ENCODE measurements at places on chromosomes 7 and 10.

DNA sequence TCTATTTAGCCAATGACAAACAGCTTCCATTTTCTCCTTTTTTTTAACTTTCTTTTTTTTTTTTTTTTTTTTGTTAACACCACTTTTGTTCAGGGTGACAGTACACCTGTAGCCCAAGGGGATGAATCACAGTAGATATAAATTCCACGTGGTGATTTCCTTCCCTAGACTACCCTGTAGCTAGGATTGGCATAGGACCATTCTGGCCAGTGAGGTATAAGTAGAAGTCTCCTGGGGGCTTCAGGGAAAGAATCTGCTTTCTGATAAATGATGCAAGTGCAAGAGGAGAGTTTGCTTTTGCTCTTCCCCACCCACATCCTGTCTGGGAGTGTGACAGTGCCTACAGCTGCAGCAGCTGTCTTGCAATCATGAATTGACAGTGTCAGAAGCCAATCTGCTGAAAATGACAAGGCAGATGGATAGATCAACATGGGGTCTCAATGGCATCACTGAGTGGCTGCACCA, 63.2 kb upstream of the TOMM7 start:
- DNase-seq: no peak

DNA sequence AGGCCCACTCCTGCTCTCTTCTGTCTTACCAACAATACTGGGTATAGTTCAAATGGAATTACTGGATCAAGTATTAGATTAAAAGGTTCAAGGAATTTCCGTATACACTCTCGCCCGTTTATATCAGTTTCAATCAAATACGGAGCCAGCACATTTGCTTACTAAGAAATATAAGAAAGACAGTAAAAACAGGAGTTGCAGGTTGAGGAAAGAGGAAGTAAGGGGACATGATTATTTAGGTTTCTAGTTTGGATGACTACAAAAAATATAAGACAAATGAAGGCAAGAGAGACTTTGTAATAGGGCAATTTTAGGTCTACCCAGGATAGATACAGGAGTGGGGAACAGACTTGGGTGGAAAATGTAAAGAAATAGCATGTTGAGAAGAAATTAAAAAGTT, 109.9 kb upstream of the ABI1 start:
- DNase-seq: no peak

GRCh38 chr10:127125331-127125730, 71.1 kb downstream of the INSYN2A start:
- DNase-seq: no peak

GRCh38 chr7:136857573-136857972, 10.9 kb upstream of the CHRM2 start:
- no peak for DNase-seq

DNA sequence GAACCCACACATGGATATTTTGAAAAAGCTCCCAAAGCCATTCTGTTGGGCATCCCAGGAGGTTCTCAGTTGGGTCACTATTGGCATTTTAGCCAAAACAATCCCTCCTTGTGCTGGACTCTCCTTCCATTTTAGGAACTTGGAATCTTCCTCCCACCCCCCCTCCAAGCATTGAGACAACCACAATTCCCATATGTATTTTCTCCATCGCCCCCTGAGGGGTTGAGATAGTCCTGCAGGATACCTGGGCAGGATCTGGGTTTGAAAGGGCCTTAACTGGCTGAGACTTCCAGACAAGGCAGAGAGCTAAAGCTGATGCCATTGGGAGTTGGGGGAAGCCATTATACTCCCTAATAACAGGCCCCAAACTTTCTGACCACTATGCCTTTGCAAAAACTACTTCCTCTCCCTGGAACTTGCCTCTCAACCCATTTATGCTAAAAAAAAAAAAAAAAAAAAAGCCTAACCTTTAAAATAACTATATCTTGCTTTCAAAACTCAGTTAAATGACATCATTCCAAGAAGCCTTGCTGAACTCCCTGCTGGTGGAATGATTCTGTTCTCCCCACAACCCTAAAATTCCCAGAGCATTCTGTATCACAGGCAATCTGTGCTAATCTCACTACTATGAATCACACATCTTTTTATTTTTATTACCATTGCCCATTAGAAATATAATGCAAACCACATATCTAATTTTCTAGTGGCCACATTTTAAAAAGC, 77.5 kb upstream of the PDE1C start:
- no peak for DNase-seq

GRCh38 chr10:17910125-17910789, 41.5 kb upstream of the SLC39A12 start:
- no peak for DNase-seq

- no peak for DNase-seq
Observed at GRCh38 chr10:52853704-52854103, 81.1 kb upstream of the MBL2 start.

DNA sequence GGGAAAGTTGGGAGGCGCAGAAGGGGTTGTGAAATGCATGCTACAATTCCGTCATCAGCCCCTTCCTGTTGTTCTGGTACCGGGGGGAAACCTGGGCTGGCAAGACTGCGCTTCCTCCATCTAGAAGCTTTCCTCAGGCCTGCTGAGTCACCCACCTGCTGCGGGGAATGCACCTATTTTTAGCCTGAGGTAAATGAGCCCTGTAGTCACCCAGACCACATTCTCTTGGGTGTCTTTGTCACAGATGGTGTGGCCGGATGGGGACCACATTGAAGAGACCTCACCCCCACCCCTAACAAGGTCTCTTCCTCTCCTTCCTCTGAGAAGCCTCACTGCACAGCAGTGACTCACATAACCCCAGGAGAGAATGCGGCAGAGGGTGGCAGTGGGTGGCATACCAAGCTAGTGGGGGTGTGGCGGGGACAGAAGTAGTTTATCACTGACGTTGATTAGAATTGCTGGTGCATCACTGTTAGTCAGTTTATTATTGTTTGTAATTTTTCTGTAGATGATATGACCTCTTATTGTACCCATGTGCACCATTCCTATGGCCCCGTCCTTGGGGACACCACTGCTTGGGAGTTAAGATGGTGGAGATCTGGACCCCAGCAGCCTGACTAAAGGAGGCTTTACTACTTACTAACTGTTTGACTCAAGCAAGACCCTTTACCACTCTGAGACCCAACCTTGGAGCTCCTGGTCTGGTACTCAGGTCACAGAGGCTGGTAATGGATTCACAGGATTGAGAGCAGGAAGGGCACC, 83.0 kb upstream of the DUSP5 start:
- DNase-seq: no peak

GRCh38 chr7:1086588-1087464, 1.1 kb upstream of the GPER1 start:
- no peak for DNase-seq

- no peak for DNase-seq
Observed at GRCh38 chr7:81811956-81812865, 42.4 kb upstream of the HGF start.

DNA sequence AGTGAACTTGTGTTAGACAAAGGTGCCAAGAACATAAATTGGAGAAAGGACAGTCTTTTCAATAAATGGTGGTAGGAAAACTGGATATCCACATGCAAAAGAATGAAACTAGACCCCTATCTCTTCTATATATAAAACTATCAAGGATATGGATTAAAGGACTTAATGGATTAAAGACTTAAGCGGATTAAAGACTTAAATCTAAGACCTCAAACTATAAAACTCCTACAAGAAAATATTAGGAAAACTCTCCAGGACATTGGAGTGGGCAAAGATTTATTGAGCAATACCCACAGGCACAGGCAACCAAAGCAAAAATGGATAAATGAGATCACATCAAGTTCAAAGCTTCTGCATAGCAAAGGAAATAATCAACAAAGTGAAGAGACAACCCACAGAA, 242.9 kb upstream of the MEOX2 start:
- DNase-seq: no peak

GRCh38 chr10:101467286-101467770, 113.4 kb downstream of the BTRC start:
- DNase-seq: no peak

DNA sequence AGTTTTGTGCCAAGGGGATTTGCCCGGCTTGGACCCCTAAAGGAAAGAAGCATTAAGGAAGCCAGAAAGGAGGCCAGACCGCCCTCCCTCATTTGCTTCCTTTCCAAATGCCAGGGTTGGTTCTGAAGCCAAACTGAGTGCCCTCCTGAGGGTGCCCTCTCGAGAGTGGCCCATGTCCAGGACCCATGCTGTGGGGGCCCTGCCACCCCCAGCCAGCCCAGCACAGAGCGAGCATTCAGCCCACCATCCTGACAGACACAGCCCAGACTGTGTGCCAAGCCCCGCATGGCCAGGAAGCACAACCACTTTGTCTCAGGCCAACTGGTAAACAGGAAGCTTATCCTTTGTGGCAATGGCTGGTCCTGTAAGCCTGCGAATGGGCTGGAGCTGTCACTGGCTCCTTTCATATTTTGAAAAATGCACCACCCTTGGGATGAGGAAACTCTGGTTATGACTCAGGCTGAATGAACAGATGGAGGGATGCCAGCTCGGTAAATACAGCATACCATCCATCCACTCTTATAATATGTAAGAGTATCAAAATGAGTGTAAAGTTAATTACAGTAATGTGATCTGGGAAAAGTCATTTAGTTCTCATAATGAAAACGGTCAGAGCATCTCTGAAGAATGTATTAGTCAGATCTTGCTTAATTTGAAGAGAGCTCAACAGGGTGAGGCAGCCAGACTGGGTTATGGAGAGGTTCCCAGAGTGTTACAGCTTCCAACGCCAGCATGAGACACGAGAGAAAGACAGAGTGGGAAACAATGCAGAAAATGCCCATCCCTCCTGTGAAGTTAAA, 65.0 kb downstream of the STK17A start:
- DNase-seq: no peak
